ENCODE measurements at places on chromosomes 1 and 21.

- DNase-seq: no peak
Observed at GRCh38 chr1:160606611-160607010, 27.3 kb upstream of the CD84 start.

DNA sequence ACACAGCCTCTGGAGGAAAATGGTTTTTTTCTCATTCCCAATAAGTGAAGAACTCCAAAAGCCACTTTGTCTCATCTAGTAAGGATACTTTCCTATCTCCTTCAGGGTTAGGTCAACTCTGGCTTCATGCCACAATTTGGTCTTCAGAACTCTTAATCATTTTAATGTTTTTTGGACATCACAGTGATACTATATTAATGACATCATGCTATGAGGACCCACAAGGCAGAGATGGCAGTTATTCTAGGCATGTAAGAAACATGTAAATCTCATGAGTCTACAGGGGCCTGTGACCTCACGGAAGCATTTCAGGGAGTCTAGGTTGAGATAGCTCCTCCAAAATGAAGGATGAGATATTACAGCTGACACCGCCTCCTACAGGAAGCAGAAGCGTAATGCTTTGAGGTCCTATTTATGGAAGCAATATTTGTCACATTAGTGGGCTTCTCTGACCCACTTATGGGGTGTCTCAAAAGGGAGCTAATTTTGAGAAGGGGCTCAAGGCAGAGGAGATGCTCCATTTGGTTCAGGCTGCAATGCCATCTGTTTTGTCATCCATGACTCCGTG lies 5.0 kb upstream of the GPR137B start:
- DNase-seq: no peak

GRCh38 chr1:170309389-170310013 lies 163.7 kb downstream of the NTMT2 start:
- no peak for DNase-seq

DNA sequence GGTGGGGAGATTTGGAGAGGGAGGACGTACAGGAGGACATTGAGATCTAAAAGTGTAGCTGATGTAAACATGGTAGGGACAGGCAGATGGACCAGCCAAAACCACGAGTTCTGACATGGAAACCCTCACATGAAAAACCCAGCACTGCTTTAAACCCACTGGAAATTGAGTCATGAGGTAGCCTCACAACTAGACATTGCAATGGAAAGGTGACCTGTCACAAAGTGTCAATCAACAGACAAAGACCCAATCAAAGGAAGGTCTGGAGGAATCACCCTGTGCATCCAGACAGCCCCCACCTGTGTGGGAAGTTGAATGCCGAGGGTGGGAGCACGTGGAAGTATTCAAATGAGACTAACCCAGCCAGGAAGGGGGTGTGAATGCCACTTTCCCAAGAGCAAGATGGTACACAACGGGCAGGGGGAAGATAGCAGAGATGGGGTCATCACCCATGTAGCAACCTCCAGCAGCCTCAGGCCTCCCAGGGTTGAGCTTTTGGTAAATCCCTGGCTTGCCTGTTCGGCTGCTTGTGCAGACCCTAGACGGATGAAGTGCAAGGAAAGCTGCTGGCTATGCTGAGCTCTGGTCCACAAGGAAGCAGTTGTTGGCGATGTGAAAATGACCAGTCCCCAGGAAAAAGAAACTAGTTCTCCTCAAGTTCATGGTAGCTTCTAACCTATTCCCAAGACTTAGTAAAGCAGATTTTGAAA lies 5.6 kb downstream of the FCMR start:
- DNase-seq: no peak

DNA sequence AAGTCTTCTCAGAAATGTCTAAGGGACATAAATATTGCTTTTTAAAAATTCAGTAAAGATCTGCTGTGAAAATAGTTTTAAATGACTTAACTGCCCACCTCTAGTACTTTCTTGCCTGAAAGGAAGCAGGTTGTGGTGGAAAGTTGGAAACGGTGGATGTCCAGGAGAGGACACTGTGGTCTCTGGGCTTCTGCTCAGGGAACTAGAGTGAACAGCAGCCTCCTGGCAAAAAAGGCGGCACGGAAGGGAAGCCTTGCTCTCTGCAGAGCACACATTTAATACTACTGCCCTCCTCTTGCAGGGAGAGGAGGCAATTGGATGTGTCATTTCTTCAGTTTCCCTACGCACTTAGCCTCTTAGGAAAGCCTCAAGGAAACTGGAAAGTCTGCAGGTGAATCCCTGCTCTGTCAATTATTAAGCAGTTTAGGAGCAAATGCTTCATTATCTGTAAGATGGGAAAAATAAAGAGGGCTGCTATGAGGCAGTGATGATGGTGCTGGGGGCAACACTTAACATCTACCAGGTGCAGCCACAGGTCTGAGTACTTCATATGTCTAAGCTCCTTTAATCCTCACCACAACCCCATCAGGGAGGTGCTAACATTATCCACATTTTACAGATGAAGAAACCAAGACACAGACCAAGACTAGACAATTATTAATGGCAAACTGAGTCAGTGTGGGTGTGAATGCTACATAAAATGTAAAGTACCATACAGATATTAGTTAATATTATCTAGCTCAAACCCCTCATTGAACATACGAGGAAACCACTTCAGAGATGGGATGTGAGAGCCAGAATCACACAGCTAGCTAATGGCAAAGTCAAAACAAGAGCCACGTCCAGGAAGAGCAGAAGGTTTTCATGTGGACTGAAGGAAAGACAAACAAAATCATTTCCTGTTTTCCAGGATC lies 108.9 kb upstream of the ADAR start:
- DNase-seq: no peak

DNA sequence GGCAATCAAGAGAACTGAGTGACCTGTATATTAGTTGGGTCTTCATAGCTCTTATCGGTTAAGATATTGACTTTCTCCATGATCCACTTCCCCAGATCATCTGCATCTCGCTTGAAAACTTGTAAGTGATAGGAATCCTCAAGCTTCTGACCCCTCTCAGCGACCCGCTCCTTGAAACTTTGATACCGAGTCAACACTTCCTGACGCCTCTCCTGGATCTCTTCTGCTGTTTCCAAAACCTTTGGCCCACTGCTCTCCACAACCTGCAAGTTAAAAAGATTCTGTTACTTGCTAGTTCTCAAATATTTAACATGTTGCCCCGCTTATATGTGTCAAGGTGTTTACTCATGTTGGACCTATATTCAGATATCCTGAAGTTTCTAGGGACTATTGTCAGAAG lies 1.4 kb downstream of the SPTA1 start:
- DNase-seq: no peak

Data from left renal cortex interstitium (tissue), 4 donors.